ENCODE measurements at places on chromosomes 2 and 18.
A peak's percentile ranks its signal among the peaks of the same experiment; 100 is the strongest.

GRCh38 chr2:136305517-136306192 lies 187.7 kb upstream of the CXCR4 start:
- no peak for DNase-seq

DNA sequence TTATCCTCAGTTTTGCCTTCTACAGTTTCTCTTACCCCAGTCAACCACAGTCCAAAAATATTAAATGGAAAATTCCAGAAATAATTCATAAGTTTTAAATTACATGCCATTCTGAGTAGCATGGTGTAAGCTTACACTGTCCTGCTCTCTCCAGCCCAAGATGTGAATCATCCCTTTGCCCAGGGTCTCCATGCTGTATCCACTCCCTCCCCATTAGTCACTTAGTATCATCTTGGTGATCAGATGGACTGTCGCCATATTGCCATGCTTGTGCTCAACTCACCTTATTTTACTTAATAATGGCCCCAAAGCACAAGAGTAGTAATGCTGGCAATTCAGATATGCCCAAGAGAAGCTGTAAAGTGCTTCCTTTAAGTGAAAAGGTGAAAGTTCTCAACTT lies 18.5 kb upstream of the CCNT2 start:
- DNase-seq: no peak

DNA sequence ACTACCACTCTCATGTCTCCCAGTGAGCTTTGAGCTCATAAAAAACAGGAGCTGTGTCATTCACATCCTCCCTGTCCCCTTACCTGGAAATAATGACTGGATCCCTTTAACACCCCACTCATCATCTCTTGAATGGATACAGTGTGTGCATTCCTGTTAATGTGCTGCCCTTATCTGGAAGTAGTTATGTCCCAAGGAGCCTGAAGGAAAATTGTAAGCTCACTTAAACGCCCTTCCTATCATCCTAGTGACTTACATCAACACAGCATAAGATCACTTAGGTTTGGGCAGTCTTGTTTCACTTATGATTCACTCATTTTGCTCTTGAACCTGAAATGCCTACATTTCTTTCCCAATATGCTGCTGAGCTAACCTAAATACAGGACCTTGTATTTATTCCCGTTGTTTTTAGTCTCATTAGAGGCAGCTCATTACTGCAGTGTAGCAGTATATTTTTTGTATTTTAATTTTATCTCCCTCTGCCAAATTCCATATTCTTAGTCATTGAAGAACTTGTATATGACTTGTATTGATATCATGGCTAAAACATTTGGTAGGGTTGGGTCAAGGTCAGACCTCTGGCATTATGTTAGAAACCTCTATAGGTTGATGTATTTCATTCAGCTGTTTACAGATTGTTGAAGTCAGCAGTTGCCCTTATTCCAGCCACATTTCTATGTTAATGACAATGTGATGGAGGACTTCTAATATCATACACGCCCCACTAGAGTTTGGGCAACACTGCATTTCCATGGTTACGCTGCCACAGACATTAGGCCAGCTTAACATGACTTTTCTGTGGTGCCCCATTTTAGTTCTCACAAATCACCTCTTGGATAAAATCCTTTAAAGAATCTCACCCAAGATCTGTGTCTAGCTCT lies 72.9 kb downstream of the PKP4 start:
- peak; percentile 50 for DNase-seq

- no peak for DNase-seq
These were observed 18.6 kb upstream of the MARCO start for GRCh38 chr2:118923371-118923770.

DNA sequence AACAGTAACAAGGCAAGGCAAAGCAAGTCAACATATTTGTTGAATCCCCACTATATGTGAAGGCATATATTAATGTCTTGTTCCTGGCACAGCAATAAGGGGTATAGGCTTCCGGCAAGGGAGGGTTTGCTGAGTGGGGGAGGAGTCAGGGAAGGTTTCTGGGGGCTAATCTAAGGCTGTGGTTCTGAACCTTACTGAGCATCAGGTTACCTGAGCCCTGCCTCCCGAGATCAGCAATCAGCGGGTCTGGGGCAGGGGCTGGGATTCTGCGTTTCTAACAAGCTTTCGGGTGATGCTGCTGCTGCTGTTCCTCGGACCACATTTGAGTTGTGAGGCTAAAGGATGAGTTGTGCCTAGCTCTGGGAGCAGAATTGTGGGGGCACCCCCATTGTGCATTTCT lies 401.7 kb upstream of the SPRED2 start:
- no peak for DNase-seq

DNA sequence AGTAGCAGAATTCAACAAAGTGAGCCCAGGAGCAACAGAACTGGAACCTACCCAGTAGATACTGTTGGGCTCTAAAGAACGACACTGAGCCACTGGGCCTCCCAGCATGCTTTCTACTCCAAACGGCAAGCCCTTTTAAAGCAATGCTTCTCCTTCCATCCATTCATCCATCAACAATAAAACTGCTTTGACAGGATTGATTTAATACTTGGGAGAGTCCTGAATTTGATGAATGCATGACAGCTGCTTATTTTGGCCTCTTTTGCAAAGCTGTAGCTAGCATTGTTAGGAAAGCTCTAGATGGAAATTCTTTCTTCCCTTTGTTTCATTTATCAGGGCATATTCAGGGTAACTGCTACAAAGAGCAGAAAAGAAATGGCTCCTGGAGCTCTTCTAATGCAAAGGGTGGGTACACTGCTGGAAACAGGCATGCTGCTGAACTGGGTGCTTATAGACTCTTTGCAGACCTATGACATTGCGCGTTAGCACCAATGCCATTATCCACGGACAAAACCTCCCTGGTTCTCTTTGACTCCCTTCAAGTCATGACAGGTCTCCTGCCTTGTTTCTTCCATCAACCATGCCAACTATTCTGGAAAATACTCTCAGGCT lies 138.4 kb upstream of the HNRNPA3 start:
- DNase-seq: no peak

DNA sequence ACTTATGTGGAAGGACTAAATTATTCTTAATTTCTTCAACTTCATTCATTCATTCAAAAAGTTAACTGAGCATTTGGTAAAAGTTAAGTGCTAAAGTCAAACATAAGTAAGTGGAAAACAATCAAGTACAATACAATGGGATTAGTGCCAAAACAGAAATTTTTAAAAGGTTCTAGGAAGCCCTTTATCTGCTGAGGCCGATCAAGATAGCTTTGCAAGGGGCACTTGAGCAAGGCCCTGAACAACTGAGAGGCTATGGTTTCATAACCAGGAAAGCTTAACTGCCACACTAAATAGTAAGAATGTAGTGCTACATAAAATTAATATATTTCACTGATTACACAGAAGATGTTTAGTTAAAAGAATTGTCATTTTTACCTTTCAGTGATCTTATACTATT lies 76.5 kb downstream of the NOL10 start:
- no peak for DNase-seq

DNA sequence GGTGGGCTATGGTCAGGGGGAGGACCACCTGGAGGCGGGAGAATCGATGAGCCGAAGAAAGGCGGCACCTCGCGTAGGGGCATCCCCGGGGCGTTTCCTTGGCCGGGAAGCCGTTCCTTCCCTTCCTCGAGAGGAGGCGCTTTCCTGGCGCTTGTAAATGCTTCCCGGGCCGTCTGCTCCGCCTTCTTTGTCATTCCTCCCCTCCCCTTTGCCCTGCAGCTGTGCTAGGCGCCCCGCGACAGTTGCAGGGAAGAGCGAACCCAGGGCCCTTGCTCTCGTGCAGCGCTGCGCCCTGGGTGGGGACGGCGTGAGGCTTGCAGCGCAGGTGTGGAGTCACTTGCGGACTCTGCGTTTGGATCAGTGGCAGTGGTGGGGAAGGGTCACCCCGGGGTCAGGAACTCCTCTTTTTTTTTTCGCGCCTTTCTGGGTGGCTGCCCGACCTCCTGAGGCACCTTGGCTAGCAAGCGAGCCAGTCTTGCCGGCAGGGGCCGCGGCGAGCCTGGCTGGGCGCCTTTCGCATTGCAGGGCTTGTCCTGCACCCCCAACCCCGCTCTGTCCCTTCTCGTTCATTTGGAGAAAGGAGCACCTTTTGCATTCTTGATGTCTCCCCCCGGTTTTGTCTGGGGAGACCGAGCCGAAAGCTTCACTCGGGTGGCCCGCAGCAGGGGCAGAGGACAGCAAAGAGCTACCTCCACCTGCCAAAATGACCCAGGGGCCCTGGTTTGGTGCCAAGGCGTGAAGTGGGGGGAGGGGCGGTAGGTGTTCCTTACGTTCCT lies 858 bp downstream of the KCNS3 start:
- DNase-seq: no peak

DNA sequence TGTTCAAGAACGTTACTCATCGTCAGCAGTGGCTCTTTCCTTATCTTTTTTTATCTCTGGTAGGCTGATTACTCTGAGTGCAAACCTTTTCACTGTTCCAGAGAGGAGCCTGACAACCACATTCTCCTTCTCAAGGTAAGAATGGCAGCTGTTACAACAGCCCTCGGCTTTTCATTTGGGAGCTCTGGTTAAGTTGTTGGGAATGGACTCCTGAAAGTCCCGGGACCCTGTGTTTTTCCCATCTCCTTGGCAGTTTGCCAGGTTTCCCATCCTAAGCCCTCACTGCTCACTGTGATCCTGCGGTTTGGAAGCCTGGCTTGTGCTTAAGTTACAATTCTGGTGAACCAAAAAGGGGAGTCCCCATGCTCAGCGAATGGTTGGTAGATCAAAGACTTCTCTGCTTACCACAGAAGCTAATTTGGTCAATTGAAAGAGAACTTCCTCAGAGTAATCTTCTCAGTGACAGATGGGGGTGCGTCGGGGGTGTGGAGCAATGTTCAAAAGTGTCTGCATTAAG lies 122.3 kb downstream of the LYPD6B start:
- no peak for DNase-seq

GRCh38 chr2:105418522-105418921 lies 19.7 kb upstream of the FHL2 start:
- DNase-seq: no peak

DNA sequence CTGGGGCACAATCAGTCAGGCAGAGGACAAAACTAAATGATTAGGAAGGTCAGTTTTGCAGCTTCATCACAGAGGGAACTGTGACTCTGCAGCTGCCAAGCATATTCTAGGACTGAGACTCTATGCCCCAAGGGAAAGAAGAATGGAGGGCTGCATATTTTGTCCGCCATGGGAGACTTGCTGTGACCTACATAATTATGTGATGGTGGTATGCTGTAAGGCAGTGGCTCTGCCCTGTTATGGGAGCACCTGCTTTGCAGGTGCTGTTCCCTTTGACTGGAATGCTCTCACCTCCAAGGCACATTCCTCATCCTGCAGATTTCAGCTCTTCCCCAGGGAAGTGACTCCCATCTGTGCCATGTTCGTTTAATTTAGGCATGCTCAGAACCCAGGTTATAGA lies 261.9 kb upstream of the EPHA4 start:
- no peak for DNase-seq

DNA sequence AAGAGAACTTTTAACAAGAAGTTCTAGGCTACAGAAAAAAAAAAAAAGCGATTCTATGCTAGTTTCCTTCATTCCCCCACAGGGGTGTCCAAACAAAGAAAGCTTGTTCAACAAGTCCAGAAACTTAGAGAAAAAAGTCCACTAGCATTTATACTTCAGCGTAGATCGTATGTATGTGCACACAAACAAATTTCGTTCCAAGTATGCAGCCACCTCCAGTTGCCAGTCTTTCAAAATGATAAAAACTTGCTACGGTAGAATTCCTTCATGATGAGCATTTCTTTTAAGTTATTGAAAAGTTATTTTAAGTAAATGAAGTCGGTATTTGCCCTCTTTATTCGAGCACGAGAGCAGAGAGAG lies 3.7 kb upstream of the OTX1 start:
- DNase-seq: no peak

GRCh38 chr2:239250216-239251081 lies 150.4 kb downstream of the HDAC4 start:
- no peak for DNase-seq

DNA sequence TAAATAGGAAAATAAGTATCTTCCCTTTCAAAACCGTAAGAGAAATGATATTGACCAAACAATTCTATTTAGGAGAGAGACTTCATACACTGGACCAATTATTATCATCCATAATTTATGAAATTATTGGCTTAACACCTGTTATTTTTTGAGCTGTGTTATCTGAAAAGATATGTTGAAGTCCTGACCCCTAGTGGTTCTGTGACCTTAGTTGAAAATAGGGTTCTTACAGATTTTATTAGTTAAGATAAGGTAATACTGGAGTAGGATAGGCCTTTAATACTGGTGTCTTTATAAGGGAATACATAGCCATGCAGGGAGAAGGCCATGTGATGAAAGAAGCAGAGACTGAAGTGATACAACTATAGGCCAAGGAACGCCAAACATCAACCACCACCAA lies 659.6 kb downstream of the DCC start:
- no peak for DNase-seq

DNA sequence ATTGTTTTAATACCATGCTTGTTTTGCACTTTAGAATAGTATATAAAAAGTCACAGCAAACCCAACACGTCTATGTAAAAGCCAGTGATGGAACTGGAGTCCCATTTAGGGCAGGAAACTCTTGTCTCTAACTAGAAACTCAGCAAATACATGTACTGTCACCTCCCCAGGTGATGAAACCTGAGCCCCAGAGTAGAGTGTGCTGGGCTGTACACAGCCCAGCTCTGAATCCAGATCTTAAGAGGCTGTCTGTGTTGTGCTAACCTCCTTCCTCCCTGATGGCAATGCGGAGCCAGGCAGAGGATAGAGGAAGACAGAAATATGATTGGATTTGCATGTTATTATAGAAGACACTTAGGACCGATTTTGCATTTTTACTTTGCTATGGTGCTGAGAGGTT lies 317.5 kb upstream of the TRIB2 start:
- DNase-seq: no peak

Data from BJ (cell line).